SK-N-SH treated with all-trans-retinoic acid at 6 μM for 48 hours (cell line): ENCODE measurements at places on chromosomes 5 and 9.

DNA sequence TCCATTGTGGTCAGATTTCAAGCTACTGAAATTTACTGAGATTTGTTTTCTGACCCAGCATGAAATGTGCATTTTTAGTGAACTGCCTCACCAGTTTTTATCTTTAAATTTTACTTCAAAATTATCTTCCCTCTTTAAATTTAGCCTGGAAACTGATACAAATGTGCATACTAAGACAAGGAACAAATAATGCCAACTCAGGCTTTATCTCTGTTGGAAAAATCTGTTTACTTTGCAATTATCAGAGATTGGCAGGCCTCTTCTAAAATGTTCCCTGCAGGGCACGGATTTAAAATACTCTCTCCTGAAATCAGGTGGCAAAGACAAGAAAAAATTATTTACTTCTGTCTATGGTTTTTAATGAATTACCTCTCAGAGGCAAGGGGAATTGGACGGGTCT is 151.0 kb upstream of the PTCH1 start:
- ATAC-seq, result no peak

- no peak for ATAC-seq
These were observed 690.3 kb upstream of the DMAC1 start for GRCh38 chr9:8489835-8490234.

- no peak for ATAC-seq
These were observed 84.7 kb downstream of the BASP1 start for GRCh38 chr5:17302106-17302505.

GRCh38 chr5:179820127-179820482 is 600 bp upstream of the SQSTM1 start:
- peak; percentile 8 for ATAC-seq

GRCh38 chr9:29773676-29774075 is 2200.4 kb upstream of the C9orf72 start:
- ATAC-seq, result peak; percentile 24; the same call in 1 of the 3 replicates

GRCh38 chr9:75616841-75617566 is 273.5 kb upstream of the PCSK5 start:
- no peak for ATAC-seq

DNA sequence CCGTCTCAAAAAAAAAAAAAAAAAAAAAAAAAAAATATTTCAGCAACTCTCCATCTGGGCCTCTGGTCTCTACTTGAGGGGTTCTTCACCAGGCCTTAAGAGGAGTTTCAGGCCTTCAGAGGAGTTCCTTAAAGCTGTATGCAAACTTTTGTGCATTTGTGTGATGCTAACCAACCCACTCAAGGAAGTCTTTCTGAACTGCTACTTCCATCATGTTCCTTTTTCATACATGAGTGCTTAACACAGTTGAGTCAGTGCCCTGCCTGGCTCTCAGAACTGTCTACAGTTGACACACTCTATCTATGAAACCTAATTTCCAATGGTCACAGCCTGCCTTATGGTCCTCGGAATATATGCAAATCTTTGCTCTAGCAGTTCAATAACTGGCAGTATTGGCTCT is 146.5 kb downstream of the MEF2C start:
- ATAC-seq, result no peak

- no peak for ATAC-seq
These were observed 180.6 kb downstream of the EPB41L4A start for GRCh38 chr5:112238473-112238872.

- ATAC-seq, result peak; percentile 59
These were observed 14.5 kb upstream of the RARS1 start for GRCh38 chr5:168471785-168472184.

DNA sequence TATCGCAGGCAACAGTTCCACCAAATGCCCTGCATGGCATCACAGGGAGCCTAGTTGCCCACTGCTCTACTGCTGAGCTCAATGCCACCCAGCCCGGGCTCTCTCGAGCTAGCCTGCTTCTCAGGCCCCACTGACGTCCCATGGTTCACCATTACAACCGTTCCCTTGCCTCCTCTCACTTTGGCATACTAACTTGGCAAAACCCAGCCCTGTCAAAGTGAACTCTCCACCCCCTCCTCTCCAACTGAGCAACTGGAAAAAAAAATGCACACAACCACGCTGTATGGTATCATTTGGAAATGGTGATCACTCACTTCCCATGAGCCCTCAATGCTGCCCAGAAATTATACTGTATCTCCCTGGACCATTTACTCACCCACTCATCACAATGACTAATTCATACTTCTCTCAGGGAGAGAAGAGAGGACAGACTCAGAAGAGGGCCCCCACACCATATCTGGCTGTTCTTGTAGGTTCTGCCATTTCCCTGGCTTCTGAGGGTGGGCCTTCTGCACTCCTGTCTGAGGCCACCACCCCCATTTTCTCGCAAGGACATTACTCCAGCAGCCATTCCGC is 51.4 kb upstream of the RARS1 start:
- ATAC-seq, result peak; percentile 42; the same call in 1 of the 3 replicates

DNA sequence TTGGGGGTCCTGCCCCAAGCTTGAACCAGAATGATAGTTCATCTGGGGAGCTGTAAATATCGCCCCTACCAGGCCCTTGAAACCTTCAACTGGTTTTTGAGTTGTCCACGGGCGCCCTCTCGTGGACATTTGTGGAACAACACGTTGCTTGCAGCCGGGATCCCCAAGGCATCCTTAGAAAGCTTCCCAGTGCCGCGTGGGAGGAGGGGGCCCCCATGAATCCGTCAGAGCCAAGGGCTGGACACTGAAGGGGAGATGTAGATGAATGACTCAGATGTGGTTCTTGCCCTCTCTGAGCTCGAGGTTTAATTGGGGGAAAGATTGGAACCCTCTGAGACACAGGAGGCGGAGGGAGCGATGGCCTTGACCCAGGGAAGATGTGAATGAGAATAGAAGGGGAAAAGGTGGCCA is 31.8 kb upstream of the ORM1 start:
- peak; percentile 72 for ATAC-seq

GRCh38 chr9:15116130-15116580 is 190.9 kb downstream of the TTC39B start:
- no peak for ATAC-seq

DNA sequence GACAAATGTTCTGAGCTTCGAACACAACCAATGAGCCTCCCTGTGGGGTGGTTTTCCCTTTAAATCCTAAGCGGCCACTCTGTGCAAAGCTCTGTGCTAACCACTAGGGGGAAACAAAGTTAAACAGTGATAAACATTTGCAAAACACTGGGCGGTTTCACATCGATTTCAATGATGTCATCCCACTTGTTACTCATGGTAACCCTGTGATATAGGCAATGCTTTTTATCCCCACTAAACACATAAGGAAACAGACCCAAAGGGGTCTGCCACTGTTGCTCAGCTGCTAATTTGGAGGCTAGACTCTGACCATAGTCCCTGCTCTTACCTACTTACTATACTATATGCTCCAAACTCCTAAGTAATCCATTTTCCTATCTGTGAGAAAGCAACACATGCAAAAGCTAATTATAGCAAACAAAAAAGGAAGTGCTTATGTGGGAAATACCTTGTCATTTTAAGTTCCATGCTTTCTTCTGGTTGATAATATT is 57.3 kb downstream of the PTPN3 start:
- peak; percentile 98 for ATAC-seq

DNA sequence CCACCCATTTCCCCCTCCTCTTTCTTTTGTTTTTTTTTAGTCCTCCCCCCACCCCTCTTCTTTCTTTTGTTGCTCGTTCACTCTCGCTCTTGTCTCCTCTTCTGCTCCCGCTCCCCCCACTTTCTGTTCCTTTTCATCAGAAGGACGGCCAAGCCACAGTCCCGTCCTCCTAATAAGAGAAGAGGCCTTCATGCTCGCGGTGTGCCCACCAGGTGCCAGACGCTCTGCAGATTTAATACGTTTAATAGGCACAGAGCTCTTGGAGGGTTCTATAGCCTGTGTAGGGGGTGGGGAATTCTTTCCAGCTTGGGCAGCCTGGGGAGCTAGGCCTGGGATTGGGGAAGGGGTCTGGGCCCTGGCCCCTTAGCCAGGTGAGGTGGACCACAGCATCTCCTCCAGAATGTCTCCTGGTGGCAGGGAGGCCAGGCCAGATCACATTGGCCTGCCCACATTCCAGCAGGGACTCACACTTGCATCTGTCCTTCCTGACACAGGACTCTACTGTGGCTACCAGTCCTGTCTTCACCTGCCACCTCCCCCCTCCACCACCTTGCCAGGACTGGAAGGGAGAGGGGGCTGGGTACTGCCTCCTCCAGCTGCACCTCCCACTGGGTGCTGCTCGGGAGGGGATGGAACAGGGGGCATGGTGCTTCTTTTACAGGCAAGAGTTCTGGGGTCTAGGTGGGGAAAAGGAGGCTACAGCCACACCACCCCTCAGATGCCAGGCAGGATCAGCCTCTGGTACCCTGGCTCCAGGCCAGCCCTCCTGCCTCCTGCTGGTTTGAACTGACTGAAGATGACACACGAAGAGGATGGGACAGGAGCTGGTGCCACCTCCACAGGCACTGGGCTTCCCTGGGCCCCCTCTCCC is 6.1 kb upstream of the BARX1 start:
- ATAC-seq, result no peak

GRCh38 chr5:143101121-143101520 is 302.4 kb downstream of the NR3C1 start:
- ATAC-seq, result no peak

- no peak for ATAC-seq
These were observed 26.3 kb downstream of the AHRR start for GRCh38 chr5:347712-348284.

GRCh38 chr5:33423018-33423630 is 17.6 kb upstream of the TARS1 start:
- peak; percentile 75 for ATAC-seq

DNA sequence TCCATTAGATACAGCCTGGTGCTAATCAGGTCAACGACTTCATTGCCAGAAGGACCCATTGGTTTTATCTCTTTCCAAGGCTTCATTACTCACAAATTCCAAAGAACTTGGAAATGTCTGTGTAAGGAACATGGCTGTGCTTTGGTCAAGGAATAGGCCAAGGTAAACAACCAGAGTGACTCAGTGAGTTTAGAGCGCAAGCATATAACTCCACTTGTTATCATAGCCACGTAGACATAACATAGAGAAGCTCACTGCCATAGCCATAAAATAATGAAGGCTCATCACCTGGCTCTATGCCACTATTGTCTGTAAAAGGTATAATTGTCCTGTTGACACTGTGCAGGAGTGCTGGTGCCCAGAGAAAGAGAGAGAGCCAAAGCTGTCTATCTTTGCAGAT is 139.3 kb upstream of the PLCXD3 start:
- no peak for ATAC-seq

DNA sequence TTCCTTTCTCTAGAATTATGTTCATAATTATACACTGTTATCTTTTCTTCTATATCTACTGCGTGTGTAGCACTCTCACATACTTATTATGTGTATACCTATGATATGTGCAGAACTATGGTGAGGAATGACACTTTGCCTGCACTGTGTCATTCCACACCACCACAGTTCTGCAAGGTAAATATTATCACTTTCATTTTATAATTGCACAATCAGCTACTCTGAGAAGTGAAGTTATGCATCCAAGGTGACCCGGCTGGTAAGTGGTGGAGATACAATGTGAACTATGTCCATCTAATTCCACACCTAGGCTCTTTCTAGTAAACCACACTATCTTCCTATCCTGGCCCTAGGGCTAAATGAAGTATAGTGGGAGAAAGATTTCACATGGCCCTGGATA is 170.1 kb upstream of the ATP10B start:
- ATAC-seq, result no peak

DNA sequence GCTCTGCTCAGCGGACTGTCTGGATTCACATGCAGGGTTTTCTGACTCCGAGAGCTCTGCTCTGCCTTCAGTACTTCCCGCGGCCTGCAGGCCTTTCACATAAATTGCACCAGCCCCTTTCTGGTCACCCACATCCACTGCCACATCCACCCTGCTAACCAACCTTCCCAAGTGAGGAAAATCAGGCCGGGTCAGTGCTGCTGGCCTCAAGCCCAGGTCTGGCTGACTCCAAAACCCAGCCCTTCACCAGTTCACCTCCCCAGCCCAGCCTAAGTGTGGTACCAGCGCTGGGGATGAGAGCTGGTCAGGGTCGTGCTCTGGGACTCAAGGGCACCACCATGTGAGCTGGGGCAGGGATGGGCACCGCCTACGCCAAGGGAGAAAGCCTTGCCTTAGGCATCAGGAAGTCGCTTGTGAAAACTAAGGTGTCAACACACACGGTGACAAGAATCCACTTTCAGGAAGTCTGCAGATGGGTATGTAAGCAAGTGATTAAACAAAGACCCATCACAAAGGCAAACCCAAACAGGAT is 12.3 kb downstream of the LMAN2 start:
- no peak for ATAC-seq

DNA sequence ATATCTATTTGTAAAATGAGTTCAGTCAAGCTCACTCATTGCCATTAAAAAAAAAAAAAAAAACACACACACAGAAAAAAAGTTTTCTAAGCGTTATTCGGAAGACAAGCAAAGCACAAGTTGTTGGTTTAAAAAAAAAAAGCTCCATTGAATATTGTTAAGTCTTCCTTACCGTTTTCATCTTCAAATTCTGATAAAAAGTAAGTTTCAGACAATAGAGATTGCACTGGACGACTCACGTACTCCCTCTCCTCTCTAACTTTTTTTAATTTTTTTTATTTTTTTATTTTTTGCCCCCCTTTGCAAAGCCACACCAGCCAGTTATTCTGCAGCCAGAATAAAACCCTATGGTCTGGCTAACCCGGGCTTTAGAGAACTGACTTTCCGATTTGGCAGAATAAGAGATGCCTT is 544 bp downstream of the ADAMTS6 start:
- peak; percentile 34 for ATAC-seq

DNA sequence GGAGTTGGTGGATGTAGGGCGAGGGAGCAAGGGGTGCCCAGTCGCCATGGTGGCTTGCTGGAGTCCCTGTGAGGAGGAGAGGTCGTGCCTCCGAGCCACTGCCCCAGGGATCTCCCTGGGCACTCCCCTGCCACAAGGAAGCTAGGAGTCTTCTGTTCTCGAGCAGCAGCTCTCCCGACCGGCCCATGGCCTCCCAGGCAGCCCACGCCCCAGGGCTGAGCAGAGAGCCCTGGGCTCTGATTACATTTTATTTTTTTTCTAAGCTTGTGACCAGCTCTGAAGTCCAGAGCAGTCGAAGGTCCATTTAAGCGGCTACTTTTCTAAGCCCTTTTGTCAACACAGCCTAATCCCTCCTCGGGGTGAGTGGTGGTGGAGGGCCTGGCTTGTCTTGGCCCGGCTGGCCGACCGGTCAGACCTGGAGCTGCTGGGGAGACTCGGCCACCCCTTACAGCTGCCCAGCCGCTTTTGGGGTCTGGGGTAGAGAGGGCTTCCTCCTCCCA is 2.1 kb downstream of the RXRA start:
- ATAC-seq, result no peak

GRCh38 chr9:94289691-94290090 is 30.6 kb downstream of the ZNF169 start:
- ATAC-seq, result no peak

GRCh38 chr5:122469384-122469919 is 157.4 kb downstream of the SNCAIP start:
- ATAC-seq, result no peak

DNA sequence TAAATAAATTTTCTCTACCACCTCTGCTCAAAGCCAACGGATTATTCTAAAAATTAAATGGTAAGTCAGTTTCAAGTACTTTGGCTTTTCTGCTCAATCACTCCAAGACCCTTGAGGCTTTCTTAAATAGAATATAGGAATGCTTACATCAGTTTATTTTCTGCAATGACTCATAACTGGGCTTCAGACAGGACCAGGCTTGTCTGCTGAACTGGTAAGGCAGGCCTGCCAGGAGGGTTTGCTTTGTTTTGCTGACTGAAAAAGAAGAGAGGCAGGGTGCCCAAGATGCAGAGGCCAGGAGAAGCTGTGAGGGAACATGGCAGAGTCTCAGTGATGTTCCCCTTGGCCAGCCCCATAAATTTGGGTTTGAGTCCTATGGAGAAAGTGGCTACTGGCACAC is 60.3 kb upstream of the EPB41L4A start:
- ATAC-seq, result no peak; the same call in 2 of the 3 replicates
